Foreskin keratinocyte (primary cell): ENCODE measurements at places on chromosomes 4 and X.

DNA sequence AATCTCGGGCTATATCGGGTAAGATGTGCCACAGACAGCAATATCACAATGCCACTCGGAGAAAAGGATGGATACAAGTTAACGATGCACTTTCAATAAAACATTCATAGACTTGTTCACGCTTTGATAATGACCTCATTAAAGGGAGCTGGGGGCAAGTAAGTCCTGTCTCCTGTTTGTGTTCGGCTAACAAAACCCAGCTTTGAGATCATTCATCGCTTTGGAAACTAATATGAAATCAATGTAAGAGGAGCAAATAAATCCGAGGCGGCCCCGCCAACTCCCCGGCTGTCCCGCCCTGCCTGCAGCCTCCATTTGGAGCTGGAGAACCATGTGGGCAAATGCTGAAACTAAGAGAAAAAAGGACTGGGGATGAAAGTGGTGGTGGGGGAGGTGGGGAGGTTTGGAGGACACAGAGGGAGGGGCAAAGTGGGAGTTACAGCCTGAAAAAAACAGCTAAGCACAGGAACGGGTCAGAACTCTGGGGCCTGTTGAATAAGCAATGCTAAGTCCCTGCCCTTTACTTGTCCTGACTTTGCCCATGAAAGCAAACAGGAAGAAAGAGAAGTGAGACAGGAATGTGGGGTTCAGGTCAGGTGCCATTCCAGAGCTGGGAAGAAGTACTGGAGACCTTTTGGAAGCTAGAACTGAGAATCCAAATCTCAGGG is 3.5 kb upstream of the GSX2 start:
- no peak for DNase-seq

- peak; percentile 25 for DNase-seq
These were observed 95.2 kb upstream of the RPS6KA3 start for GRCh38 chrX:20361890-20362262.

- no peak for DNase-seq
These were observed 42.9 kb downstream of the WWC2 start for GRCh38 chr4:183141997-183142396.

- peak; percentile 33 for DNase-seq
These were observed 48.6 kb upstream of the RASSF6 start for GRCh38 chr4:73668782-73669201.

DNA sequence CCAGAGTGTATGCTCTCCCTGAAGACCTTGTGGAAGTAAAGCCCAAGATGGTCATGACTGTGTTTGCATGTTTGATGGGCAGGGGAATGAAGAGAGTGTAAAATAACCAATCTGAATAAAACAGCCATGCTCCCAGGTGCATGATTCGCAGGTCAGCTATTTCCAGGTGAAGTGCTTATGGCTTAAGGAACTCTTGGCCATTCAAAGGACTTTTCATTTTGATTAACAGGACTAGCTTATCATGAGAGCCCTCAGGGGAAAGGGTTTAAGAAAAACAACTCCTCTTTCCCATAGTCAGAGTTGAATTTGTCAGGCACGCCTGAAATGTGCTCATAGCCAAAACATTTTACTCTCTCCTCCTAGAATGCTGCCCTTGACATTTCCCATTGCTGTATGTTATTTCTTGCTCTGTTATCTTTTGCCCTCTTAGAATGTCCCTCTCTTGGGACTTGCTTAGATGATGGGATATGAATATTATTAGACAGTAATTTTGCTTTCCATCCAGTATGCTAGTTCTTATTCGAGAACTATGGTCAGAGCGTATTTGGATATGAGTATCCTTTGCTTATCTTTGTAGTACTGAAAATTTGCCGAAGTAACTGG is 88.6 kb downstream of the PLS3 start:
- DNase-seq, result peak; percentile 29

GRCh38 chrX:80354966-80355465 is 65.2 kb upstream of the TENT5D start:
- DNase-seq, result no peak

- no peak for DNase-seq
These were observed 109.9 kb upstream of the FAM47C start for GRCh38 chrX:36898301-36898700.

- DNase-seq, result no peak
These were observed 12.1 kb upstream of the COPS4 start for GRCh38 chr4:83022724-83023450.
